ENCODE measurements at places on chromosomes 7 and 10.

DNA sequence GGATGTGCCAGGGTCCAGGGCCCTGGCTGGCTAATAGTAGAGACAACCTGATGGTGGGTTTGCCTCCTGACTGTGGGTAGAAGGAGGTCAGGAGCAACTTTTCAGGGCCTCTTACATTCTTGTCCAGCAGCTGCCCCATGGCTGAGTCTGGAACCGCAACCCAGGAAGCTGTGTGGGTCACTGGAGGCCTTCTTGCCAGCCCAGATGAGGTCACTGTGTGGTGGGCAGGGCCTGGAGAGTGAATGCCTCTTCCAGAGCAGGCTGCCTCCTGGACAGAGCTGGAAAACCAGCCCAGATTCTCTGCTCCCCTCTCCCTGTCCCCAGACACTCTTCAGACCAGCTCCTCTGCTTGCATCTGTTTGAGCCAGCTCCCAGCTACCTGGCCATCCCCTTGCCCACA, 43.5 kb upstream of the LEP start:
- DNase-seq: no peak

DNA sequence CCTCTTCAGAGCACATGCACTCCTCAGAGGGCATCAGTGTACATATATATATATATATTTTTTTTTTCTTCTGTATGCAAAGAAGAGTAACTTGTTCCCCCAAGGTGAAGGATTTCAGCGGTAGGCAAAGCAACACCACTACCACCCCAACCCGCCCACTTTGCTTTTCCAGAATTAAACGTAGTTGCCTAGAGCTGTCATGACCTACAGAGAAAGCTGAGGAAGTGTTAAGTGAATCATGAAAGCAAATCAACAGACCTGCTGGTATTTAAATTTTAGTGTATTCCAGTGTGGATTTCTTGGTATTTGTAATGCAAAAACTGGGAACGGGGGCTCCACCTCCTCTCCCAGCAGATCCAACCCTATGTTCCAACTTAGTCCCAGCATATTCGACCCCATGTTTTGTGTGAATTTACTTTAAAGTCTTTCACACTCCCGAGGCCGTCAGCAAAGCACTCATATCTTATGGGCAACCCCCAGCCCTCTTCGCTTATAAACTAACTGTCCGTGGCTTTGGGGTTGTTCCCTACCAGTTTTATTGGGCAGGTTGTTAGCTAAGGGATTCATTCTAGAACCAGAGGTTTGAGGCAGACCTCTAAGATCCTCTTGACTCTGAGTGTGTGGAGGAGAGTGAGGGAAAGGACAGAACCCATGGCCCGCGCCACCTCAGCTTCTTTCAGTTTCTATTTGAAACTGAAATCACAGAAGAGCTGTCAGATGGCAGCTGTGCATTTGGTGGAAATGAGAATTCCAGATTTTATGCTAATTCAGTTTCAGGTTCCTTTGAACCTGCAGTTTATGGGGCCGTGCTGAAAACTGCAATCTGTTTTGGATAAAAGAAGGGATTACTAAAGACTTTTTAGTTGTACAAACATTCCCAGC, 450.2 kb upstream of the GALNT17 start:
- no peak for DNase-seq

- DNase-seq: no peak
Observed at GRCh38 chr7:85851571-85852193, 664.8 kb upstream of the SEMA3D start.

DNA sequence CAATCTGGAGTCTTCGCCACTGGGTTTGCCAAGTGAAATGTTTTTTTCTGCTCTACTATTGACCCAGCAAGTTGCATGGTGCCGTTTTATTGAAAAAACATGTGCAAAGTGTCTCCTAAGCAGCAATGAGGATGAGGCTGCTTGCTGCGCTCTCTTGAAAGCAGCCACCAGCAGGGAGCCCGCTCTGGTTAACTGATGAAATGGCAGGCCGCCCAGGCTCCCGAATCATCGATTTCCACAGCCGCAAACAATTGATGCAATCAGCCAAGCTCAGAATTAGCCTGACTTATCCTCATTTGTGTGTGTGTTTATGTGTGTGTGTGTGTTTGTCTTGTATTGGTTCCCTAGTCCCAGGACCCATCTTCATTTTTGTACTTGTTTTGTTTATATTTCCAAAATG, 22.2 kb upstream of the LYZL1 start:
- DNase-seq: no peak

DNA sequence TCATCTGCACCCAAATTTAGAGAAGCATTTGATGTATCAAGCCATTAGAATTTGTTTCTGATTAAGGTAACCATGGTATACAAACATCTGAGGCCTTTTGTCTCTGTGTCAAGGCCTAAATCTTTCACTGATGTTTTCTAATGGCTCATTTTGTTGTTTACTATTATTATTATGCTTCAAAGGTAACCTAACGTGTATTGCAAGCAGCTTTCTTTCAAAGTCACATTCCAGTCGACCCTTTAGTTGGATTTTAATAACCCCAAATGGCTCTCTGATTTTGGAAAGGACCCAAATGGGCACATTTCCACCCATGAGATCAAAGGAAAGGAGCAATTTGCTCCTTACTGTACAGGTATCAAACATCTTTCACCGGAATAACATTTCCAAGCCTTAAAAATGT, 46.7 kb upstream of the WNT16 start:
- no peak for DNase-seq

DNA sequence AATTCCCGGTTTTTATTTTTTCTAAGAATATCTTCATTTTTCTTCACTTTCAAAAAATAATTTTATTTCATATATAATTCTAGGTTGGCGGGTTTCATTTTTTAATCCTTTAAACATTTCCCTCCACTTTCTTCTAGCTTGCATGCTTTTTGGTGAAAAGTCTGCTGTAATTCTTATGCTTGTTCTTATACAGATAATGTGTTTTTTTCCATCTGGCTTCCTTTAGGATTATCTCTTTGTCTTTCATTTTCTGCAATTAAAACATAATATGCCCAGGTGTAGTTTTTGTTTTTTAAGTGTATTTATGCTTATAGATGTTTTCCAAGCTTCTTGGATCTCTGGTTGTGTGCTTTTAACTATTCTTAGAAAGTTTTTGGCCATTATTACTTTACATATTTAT, 341.3 kb upstream of the SEMA3C start:
- no peak for DNase-seq

DNA sequence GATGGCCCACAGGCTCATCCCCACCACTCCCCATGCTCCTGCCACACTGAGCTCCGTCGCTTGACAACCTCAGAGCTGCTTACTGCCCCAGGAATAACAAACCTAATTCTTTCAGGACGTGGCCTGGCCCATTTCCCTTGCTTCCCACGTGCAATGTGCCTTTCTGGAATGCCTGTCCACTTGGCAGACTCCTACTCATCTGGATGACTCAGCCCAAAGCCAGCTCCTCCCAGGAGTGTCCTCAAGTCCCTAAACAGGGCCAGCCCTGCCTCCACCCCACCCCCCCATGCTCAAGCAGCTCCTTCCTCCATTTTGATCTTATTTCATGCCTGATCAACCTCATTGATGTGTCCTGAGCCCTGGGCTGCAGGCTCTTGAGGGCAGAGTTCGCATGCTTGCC, 164.9 kb upstream of the RNF32 start:
- DNase-seq: no peak

DNA sequence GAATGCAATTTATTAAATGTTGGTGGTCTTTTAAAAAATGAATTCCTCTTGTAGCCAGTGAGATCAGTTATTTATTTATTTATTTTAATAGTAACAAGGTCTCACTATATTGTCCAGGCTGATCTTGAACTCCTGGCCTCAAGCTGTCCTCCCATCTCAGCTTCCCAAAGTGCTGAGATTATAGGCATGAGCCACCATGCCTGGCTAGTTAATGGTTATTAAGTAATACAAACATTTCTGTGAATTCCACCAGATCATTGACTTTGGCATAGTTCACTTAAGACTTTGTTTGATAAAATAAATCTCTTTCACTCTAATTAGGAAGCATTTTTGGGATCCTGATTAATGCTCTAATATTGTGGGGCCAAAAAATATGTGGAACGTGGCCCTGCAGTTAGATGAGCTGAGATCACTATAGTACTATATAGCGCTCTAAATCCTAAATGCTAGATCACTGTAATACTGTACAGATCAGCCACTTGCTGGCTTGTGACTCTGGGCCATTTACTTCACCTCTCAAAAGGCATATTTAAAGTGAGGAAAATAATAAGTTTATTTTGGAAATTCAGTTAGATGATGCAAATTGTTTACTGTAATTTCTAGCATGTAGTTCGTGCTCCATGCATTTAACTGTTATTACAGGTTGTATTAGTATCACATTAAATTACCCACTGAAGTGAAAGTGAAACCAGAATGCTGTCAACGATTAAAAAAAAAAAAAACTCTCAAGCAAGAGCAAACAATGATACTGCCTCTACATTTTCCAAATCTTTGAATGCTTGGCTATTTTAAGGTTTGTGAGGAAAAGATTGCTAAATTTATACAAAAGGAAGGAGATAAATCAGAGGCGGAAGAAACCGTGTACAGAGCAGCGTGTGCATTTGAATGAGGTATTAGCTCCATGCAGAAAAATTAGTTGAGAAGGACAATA, 15.9 kb upstream of the FAS start:
- no peak for DNase-seq

- no peak for DNase-seq
Observed at GRCh38 chr7:155257482-155258225, 40.0 kb upstream of the INSIG1 start.

DNA sequence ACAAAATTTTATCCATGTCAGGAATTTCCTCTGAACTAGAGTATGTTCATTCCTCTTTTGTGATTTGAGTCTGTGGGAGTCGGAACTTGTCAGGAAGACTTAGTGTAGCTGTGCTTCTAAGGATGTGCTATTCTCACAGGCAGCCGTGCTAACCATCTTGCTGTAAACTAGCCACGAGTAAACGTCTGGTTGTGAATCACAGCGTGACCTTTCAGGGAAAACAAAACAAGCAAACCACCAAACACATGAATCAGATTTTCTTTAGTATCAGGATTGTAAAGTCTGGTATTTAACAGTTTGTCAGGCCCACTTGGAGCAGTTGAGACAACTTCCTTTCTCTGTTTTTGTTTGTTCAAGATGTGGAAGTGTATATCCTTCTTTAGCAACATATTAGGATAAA, 32.0 kb downstream of the AUTS2 start:
- no peak for DNase-seq

- DNase-seq: no peak
Observed at GRCh38 chr7:100675581-100676350, 2.2 kb downstream of the GNB2 start.

DNA sequence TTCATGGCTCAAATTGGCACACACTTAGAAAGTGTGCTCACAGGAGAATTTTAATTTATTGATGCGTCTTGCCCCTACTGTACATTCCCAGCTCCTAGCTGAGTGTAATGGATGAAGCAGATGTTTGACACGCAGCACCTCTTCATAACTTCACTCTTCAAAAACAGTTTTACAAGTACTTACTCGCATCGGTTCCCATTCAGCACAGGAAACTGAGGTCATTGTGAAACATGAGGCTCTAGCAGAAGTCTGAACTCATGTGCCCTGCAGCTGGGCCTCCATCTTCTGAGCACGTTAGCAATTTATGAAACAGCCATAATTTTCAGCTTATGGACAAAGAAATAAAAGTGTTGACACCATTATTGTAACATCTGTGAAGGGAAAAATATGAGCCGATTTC, 558.9 kb upstream of the MGMT start:
- no peak for DNase-seq

GRCh38 chr10:75508239-75508813, 76.9 kb downstream of the LRMDA start:
- DNase-seq: no peak

- DNase-seq: no peak
Observed at GRCh38 chr7:85239109-85239508, 52.3 kb upstream of the SEMA3D start.

DNA sequence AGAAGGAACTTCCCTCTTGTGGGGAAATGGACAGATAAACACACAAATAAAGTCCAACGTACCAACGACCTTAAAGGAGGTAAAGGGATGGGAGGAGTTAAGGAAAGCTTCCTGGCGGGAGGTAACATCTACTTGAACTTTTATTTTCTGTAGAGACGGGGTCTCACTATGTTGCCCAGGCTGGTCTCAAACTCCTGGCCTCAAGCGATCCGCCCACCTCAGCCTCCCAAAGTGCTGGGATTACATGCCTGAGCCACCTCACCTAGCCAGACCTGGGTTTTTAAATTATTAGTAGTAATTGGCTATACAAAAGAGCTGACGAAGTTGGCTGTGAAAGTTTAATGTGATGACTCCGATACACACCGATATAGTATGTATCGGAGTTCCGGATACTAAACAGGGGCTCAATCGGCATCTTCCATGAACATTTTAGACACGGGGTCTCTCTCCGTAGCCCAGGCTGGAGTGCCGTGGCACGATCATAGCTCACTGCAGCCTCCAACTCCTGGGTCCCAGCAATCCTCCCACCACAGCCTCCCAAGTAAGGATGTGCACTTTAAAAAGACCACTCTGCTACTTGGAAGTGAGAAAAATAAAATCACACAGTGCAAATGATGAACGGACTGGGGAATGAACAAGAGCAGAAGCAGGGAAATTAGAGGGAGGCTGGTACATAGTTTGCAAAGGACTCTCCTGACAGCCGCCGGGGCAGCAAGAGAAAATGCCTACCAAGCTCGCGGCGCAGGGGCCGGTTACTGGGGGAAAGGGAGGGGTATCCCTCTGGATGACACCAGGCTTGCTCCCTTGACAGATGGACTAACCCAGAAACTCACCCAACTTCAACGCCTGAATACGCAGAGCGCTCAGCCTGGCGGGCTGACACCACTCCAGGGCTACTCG, 1.0 kb downstream of the BCL7B start:
- no peak for DNase-seq

Data from NCI-H1930 (cell line).